ENCODE measurements at places on chromosomes 1 and 21.

DNA sequence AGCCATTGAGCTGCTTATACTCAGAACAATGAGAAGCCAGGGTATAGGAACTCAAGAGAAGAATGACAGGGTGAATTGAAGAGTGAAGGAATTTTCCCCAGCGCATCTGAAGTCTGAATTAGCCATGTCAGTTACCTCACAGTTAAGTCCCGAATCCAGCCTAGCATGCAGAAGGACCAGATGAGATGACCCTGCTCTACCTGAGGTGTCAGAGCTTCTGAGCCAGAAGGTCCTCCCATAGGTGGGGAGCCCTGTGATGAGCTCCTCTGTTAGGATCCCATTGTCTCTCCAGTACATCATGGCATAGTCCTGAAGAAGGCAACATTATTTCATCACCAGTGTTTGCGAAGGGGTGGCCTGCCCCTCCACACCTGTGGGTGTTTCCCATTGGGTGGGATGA lies 68.2 kb downstream of the OVGP1 start:
- no peak for DNase-seq

DNA sequence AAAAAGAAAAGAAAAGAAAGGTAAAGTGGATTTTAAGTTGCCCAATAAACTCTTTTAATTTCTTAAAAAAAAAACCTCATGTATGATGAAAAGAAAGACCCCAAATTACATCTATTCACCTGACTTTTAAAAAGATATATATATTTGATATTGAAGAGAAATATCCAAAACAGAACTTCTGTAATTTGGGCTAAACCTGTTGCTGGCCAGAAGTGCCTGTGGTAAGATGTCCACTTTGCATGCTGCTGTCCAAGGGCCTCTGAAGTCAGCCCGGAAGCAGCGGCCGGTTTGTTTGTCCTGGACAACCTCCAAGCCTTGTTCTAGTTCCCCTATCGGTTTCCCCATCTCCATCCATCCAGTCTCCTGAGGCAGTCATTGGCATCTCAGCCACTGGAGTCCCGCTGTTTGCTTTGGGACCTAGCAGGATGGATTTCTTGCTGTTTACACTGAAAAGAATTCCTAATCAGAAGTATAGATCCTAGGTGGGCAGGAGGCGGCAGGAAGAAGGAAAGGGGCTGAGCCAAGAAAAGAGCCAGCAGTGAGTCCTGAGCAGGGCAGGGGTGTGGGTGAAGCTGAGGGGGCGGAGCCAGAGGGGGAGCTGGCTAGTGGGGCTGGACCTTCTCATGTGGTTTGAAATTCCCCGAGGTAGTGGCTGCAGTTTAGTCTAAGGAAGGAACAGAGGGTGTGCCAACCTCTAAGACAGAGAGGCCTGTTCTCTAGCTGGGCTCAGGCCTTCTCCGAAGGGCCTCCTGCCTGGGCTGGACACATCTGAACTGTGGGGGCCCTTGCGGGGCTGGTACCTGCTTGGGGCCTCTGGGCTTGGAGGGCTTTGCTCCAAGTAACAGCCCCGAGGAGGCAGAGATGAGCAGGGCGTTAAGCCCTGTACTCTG lies 3.3 kb downstream of the NCMAP start:
- peak; percentile 11 for DNase-seq

- no peak for DNase-seq
These were observed 205.0 kb downstream of the HIVEP3 start for GRCh38 chr1:41713557-41714327.

DNA sequence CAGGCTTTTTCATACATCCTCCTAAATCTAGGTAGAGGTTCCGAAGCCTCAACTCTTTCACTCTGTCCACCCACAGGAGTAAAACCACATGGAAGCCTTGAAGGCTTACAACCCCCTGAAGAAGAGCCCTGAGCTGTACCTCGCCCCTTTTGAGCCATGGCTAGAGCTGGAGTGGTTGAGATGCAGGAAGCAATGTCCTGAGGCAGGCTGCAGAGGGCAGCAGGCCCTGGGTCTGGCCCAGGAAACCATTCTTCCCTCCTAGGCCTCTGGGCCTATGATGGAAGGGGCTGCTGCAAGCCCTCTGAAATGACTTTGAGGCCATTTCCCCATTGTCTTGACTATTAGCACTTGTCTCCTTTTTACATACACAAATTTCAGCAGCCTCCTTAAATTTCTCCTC lies 1503.0 kb downstream of the KCNT2 start:
- no peak for DNase-seq

DNA sequence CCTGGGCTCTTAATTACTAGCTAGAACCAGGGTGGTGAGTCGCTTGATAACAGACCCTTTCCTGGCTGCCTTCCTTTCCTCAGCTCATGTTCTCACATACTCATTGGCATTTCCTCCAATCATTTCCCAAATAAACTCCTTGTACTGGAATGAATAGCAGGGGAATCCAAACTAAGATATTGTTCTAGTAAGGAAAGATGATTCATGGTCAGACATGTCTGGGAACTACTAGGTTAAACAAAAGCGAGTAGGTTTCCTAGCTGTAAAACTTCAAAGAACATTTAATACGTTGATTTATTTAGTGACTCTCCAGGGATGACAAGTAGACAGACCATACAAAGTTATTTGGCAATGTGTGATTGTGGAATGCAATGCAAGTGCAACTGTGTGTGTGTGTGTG lies 121.2 kb upstream of the KCNJ6 start:
- DNase-seq: no peak

- peak; percentile 18 for DNase-seq
These were observed 741 bp downstream of the RGS2 start for GRCh38 chr1:192809307-192810252.

- no peak for DNase-seq
These were observed 51.0 kb downstream of the RUNX3 start for GRCh38 chr1:24878775-24879742.

- no peak for DNase-seq
These were observed 17.0 kb downstream of the HLCS start for GRCh38 chr21:36949171-36950141.

- no peak for DNase-seq
These were observed 24.9 kb downstream of the KCNN3 start for GRCh38 chr1:154845174-154845573.

DNA sequence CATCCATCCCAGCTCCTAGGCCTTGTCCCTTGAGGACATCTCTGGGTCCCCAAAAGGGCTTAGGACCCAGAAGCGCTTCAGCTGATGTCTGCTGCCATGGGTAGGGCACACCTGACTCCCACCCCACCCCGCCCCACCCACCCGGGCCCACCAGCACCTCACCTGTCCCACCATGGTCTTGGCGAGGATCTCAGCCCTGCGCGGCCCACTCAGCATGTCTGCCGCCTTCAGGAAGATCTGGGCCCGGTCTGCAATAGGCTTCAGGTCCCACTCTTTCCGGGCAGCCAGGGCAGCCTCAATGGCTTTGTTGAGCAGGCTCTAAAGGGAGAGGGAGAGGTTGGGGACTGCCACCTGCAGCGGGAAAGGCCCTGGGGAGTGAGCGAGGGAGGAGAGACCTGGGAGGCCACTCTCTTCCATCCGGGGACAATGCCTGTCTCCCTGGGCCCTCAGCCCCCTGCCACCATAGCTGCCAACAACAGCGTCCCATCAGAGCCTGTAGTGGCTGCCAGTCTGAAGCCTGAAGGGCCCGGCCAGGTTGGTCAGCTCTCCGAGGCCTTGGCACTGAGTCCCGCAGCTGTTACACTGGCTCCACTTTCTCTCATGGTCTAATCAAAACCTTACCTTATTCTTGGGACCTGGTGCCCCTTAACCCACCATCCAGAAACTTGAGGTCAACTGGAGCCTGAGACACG lies 16.9 kb downstream of the ALDH4A1 start:
- no peak for DNase-seq

- DNase-seq: peak; percentile 90
These were observed 1.2 kb downstream of the PIK3C2B start for GRCh38 chr1:204493145-204493983.

GRCh38 chr1:209767096-209767495 lies 11.2 kb downstream of the TRAF3IP3 start:
- no peak for DNase-seq

DNA sequence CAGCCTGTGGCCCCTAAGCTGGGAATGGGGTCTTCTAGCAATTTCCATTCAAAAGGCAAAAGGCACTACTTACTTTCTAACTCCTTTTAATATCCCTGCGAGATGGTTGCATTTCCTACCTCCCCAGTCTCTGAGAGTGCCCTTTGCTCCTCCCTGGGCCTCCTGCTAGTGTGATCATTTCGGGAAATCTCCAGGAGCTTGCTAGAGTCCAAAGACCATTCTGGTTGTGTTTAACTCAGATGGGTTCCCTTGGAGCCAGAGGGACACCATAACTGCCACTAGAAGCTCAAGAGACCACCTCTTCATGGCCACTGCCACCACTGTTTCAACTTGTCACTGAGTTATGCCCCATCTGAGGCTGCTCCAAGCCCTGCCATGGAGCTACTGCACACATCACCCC lies 34.4 kb upstream of the CYP4B1 start:
- DNase-seq: no peak

DNA sequence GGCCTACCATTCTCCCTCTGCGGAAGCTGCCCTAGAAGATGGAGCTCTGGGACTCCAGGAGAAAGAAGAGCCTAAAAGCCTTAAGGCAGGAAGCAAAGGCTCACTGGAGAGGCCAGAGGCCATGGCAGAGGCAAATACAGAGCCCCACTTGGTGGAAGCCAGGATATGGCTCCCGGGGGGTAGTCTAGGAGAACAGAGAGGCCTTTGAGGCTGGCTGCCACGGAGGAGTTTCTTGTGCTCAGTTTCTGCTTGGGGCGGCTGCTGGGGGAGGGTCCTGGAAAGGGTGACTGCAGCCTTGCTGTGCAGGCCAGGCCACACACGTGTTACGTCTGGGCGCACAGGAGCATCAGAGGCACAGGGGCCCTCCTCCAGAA lies 5.4 kb downstream of the CC2D1B start:
- DNase-seq: no peak

DNA sequence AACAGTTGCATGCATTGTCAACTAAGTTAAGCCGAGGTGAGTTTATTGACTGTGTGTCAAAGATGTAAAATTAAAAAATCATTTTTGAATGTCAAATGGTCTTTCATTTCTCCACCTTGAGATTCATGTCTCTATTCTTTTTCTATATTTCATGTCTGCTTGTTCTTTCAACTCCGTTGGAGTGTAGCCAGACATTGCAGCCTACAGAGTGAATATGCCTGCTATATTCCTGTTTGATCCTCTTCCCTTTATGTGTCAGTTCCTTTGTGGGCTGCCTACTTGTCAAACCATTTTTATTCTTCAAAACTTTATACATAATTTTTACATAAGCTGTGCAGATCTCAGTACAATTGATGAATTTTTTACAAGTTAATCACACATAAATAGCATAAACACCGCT lies 1325.8 kb upstream of the PRMT6 start:
- no peak for DNase-seq

DNA sequence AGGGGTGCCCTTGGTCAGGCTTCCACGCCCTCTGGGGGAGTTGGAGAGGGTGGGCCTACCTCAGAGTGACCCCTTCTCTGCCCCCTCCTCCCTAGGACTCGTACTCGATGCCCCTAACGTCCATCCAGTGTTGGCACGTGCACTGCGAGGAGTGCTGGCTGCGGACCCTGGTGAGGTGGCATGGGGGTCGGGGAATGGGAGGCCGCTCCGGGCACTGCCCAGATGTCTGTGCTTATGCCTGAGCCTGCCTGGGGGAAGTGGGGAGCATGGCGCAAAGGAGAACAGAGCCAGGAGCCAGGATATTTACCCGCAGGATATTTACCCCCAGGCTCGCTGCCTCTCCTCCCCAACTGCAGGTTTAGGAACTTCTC lies 24.5 kb downstream of the TMEM53 start:
- DNase-seq: no peak

GRCh38 chr1:177045151-177045550 lies 119.4 kb downstream of the ASTN1 start:
- DNase-seq: no peak

- no peak for DNase-seq
These were observed 308.6 kb downstream of the KCTD3 start for GRCh38 chr1:215875712-215876111.

DNA sequence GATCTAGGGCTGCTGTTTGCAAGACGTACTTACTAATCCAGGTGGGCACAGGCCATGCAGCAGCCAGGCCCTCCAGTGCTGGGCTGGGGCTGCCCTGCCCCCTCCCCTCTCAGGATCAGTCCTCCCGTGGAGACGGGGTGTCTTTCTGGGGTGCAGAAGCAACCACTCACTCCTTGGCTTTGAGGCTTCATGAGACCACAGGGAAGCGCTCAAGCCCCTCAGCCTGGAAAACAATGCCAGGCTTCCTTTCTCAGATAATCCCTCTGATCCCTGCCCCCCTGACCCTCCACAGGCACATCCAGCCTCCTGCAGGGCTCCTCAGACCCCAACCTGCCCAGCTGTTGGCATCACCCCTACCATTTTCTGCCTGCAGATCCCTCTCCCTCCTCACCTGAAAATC lies 13.9 kb upstream of the C2CD2 start:
- DNase-seq: no peak

DNA sequence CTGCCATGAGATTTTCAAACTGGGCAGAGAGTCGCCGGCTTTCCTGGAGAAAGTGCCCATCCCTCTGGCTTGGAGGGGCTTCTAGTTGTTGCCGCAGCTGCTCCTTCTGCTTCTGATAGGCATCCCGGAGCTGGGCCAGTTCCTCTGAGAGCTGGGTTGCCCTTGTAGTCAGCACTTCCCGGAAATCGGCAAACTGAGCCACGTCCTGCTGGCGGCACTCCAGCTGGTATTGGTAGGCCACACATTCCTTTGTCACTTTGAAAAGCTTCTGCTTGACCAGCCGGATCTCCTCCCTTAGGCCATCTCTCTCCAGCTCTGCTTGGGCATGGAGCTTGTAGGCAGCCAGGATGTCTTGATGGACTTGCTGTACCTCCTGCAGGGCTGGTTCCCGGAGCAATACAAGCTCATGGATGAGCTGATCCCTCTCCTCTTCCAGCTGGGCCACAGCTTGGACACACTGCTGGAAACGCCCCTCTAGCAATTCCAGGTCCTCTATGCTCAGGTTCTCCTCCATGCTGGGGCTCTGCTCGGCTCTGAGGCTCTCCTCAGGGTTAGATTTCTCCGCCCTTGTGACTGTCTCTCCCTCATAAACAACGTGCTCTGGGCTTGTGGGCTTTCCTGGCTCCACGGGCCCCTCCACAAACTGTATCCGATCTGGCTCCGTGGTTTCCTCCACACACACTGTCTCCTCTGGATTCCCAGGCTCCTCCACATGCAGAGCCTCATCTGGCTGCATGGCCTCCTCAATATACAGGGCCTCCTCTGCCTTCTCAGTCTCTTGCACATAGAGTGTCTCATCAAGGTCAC lies 7.3 kb downstream of the SYNC start:
- DNase-seq: peak; percentile 34

DNA sequence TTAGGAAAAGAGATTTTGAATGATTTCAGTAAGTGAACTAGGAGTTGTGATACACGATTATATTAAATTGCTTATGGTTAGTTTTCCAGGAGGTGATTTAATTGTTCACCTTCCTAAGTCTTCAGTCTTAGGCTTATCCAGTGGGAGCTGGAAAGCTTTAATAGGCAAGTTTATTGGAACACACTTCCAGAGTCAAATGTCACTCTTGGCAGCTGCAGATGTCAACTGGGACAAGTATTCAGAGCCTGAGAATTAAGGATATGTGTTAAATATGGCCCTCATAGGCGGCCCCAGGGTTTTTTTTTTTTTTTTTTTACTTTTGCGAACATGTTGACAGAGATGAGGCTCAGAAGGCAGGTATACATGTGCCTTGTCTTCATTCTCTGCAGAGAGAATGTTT lies 29.2 kb downstream of the UCK2 start:
- no peak for DNase-seq

GRCh38 chr1:60581455-60582220 lies 500.7 kb upstream of the NFIA start:
- DNase-seq: no peak

All from LoVo (cell line).